DND-41 (cell line): ENCODE measurements at places on chromosomes 2 and 18.
A peak's percentile ranks its signal among the peaks of the same experiment; 100 is the strongest.

GRCh38 chr2:46029332-46029811 is 267.8 kb upstream of the EPAS1 start:
- DNase-seq, result no peak

DNA sequence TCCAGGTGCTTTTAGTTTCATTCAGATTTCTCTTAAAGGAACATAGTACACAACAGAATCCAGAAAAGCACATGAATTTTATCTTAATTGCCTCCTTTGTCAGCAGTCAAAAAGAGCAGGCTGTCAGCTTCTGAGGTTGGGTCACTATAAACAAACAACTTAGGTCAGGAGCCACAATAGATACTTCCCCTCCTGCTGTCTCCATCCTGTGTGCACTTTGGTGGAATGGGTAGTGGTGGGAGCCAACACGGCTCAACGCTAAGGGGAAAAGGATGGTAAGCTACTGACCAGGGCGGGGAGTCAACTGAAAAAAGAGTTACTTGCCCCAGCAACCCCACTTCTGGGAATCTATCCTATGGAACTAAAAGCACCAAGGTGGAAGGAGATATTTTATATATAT is 121.9 kb downstream of the PAX3 start:
- DNase-seq, result no peak

- no peak for DNase-seq
Measured at GRCh38 chr2:182827182-182827879, 39.1 kb downstream of the FRZB start.

DNA sequence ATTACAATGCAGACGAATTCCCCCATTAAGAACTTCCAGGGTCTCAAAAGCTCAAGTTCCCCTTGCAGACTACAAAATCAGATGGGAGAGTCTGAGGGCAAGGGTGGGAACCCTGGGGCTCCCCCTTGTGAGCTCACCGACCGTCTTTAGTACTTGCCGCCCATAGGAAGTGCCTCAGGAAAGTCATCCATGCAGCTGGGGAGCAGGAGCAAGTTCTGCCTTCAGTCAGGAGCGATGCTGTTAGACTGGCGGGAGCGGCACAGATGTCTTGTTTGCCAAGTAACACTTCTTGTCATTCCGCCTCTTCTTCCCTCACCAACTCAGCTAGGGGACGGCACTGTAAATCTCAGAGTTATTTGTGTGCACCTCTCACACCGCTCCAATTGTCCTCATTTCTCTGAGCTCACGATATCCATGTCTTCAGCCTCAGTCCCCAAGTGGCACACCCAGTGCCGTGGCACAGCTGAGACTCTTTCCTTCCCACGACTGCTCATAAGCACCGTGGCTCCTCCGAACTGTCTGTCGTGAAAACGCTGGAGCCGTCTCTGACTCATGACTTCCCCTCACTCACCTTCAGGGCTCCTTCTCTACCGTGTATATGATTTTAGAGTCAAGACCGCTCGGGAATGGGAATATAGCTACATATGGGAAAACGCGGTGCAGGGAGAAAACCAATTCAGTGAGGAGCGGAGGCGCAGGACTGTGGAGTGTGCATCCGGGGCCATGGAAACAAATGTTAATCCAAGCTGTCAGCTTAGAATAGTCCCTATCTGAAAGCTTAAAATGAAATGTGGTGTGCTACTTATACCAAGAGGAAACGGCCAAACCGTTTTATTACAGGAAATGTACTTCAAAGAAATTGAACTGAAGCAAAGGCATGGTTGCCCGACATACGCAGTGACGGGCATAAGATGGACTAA is 34.0 kb downstream of the UXS1 start:
- peak; percentile 66 for DNase-seq

- peak; percentile 38 for DNase-seq
Measured at GRCh38 chr2:667332-667999, 9.7 kb downstream of the TMEM18 start.

DNA sequence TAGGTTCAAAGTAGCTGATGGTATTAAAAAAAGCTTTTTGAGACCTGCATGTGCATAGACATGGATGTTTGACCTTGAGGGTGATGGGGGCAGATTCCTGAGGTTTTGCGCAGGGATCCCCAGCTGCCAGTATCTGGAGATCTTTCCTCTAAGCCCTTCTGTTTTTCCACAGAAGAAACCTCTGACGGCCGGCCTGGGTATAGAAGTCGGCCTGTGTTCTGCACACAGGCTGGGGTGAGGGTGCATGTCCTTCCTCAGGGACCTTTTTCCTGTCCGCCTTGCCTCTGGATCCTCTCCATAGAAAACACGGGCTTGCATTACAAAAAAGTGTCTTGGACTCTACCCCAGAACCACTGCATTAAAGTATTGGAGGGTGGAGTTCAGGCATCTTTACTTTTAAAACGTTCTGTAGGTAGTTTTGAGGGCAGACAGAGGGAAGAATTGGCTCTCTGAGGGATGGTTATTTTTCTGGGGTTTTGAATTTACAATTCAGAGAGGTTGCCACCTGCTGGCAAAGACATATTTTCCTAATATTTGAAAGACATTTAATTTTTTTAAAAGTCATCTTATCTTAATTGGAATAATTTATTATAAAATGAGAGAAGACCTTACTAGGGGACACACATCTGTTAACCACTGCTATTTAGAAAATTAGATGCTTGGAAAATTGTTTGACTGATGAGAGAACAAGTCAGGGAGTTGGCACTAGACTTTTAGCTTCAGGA is 350.6 kb downstream of the DCDC2C start:
- DNase-seq, result no peak

- DNase-seq, result no peak
Measured at GRCh38 chr2:85673716-85674375, 5.8 kb upstream of the SFTPB start.

- DNase-seq, result no peak
Measured at GRCh38 chr18:71028285-71028762, 739.5 kb downstream of the SOCS6 start.

DNA sequence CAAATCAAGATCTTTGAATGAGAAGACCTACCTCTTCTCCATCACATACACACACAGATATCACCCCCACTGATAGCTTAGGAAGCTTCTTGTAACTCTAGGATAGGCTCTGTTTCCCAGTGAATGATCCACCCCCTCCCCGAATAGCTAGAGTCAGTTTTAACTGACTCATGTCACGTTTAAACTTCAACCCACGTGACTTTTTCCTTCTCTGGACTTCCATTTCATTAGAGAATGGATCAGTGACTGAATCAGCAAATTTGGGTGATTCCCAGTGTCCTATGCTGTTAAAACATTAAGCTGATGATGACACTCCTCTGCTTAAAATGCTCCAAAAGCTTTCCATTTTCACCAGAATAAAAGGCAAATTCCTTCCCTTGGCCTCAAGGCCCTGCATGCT is 185.9 kb upstream of the LHCGR start:
- DNase-seq, result no peak

DNA sequence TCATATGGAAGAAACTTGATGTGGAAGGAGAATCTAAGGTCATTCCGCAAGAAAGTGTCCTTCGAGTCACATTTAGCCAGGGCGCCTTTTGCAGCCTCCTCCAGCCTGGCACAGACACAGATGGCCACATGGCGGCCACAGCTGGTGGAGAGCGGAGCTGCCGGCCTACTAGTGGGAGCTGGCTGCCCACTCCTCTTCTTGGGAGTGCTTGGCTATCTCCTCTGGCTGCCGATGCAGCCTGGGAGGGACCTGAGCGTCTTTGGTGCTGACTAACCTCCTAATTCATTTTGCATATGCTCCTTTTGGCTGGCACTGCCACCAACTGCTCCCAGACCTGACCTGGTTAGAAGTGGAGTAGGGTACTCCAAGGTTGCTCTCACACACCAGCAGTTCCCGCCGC is 199.3 kb upstream of the MYT1L start:
- DNase-seq, result no peak

GRCh38 chr2:68946117-68946516 is 6.6 kb downstream of the GKN2 start:
- DNase-seq, result no peak

DNA sequence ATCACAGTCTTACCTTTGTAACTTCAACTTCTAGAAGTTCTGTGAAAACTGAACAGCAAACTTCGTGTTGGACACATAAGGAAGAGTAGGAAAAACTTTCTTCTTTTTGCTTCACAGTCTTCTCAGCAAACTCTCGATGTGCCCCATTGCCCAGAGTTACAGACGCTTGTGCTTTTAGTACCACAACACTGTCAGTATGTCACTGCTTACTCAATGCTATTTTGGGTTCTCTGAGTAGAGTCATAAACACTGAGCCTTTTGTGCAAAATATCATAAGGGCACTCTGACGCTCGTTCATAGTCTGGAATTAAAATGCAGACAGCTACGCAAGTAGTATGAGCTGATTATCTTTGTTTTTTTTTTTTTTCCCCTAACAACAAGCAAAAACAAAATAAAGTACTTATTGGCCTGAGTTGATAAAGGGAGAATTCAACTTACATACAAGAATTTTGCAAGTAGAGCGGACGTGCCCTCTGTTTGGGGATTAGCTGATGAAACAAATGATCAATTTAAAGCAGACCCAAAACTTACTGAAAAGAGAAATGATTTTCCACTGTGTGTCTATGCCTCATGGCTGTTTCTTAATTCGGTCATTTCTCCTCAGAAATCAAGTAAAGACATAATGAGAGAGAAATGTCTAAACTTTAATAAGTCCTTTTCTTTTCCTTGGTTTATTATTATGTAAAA is at the start of gene CDH19:
Gene CDH19 (minus strand): TSS at position 150 of the 687 bp plus-strand sequence. CDS start 31,886 bp downstream, outside the sequence.
- no peak for DNase-seq

DNA sequence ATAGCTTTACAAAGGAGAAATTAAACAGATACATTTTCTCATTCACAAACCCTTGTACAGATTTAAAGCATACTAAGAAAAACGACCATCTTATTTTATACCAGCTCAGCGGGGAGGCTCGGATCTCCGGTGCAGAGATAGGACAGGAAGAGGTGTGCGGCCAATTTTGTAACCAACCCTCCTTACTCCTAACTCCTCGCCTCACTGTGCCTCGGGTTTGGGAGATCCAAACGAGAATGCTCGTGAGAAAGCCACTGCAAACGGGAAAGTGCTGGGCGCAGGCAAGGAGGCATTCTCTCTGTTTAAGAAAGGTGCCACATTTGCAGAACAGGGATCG is 1.2 kb downstream of the KDSR start:
- no peak for DNase-seq

GRCh38 chr2:42337356-42337820 is 23.6 kb downstream of the COX7A2L start:
- DNase-seq, result no peak

- no peak for DNase-seq
Measured at GRCh38 chr18:50097702-50098101, 97.2 kb downstream of the MYO5B start.

DNA sequence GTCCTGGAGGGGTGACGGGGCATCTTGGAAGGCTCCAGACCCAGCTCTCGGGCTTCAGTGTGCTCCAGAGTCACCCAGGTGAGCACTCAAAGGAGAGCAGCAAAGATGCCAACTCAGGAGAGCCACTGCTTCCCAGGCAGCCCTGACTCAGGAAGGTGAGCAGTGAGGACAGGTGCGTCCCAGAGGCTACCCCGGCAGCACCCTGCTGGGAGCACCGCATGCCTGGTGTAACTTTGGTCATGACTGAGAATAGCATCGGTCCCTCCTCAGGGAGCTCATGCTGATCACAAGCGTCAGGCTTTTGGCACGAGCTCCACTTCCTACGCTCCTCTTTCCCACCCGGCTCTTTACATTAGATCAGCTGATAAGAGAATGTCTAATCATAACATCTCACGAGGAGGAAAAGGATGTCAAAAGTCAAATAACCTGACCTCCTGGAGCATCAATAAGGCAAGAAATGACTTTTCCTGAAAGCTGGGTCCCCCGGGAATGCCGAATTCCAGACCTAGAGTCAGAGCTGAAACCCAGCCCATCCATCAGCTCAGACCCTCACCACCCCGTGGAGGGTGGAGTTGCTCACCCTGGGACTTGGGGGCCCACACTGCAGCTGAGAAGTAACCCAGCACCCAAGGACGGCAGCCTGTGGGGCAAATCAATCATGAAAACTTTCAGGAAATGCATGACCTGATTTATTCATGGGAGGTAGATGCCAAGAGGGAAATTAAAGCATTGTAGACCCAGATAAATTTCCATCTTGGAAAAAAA is 248.8 kb downstream of the ACKR3 start:
- no peak for DNase-seq

- DNase-seq, result no peak
Measured at GRCh38 chr18:36872329-36872728, 43.4 kb downstream of the KIAA1328 start.

DNA sequence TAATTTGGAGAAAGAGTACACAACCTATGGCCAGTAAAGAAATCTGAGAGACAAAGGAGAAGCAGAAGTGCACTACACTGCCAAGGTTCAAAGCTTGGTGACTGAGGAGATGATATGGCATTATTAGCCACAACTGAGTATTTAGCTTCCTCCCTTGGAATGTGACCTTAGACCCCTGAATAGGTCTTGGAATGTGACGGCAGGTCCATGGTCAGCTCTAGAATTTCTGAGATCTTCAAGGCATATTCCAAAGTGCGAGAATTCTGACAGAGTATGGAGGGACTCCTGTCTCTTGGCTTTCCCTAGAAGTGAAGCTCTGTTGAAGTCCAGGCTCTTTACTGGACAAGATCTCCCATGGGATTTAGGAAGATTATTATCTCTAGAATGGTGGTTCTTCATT is 130.0 kb upstream of the FN1 start:
- no peak for DNase-seq

- DNase-seq, result no peak
Measured at GRCh38 chr2:219645631-219646527, 18.4 kb downstream of the SLC4A3 start.
